B cell (primary cell): ENCODE measurements at places on chromosomes 2 and 18. TPM values are rescaled to one million over a fixed set of nuclear protein-coding genes. Genes with fewer than 3 reads are reported as not detected.

DNA sequence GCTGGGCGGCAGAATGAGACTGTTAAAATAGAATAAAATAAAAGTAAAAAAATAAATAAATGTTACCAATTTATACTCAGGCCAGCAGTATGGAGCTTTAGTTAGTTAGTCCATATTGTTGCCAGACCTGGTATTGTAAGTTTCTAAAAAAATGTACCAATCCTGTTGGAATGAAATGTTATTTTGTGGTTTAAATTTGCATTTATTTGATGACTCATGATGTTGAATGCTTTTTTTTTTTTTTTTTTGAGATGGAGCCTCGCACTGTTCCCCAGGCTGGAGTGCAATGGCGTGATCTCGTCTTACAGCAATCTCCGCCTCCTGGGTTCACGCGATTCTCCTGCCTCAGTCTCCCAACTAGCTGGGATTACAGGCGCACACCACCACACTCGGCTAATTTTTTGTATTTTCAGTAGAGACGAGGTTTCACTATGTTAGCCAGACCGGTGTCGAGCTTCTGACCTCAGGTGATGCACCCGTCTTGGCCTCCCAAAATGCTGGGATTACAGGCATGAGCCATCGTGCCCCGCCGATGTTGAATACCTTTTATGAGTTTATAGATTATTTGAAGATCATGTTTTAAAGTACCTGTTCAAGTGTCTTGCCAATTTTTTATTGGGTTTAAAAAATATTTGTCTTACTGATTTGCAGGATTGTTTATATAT, 5.7 kb upstream of the PTPRN start:
- no peak overlapping the region for H3K27ac ChIP-seq
- DNase-seq, result no peak
- H3K27me3 ChIP-seq, result peaks cover 4% of the 10 kb centered on the region
- no peak overlapping the region for H3K4me3 ChIP-seq

DNA sequence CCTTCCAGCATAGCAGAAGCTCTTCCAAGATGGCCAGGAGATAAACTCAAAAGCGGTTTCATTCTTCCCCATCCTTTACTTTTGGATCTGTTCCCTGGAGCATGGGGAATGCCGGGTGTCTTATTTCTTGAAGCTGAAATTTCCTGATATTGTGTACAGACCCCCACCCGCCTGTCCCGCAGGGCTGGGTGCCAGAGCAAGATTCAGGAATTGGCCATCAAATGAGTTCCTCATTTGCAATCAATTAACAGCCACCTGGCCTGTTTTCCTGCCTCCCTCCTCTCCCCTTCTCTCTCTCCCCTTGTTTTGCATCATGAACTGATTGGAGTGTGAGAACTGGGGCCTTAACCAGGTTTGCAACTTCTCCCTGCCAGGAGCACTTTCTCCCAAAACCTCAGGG, 202.1 kb downstream of the SH3RF3 start:
- no peak for DNase-seq
- no peaks in the 10 kb centered on the region for H3K27me3 ChIP-seq
- H3K4me1 ChIP-seq, result peaks cover 44% of the 10 kb centered on the region
- H3K4me3 ChIP-seq, result no peak overlapping the region
- H3K36me3 ChIP-seq, result no peaks in the 10 kb centered on the region

The DBI gene
- 40.3 and 45.2 TPM in 2 replicates for total RNA-seq

The HMSD gene
- total RNA-seq, result not detected in 2 replicates

- H3K27ac ChIP-seq, result no peak overlapping the region
- no peaks in the 10 kb centered on the region for H3K36me3 ChIP-seq
- no peaks in the 10 kb centered on the region for H3K27me3 ChIP-seq
- no peak overlapping the region for H3K4me3 ChIP-seq
- no peak for DNase-seq
Observed at GRCh38 chr2:191660575-191660974, 17.4 kb upstream of the NABP1 start.

DNA sequence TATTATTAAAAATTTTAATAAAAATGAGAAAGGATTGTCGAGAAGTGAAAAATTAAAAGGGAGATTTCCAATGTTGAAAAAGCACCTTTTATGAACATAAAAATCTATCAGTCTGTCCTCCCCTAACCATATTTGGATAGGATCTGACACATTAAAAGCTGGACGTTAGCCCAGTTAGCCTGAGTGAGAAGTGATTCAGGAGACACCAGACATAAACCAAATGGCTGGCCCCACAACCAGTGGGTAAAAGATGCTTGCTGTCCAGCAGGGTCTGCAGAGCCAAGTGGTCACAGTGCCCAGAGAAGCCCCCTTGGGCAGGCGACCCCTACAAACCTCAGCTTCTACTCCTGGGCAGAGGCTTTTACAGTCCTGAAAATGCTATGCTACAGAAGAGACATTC, 253.8 kb upstream of the LYPD1 start:
- no peaks in the 10 kb centered on the region for H3K27me3 ChIP-seq
- no peaks in the 10 kb centered on the region for H3K36me3 ChIP-seq
- no peak for DNase-seq

GRCh38 chr2:223740679-223741078, 96.7 kb downstream of the AP1S3 start:
- H3K27me3 ChIP-seq, result peaks cover 9% of the 10 kb centered on the region

The CCDC121 gene
- total RNA-seq, result 1.3 and 2.2 TPM in 2 replicates

GRCh38 chr2:12273111-12273510, 443.6 kb upstream of the TRIB2 start:
- DNase-seq, result no peak
- H3K27me3 ChIP-seq, result no peaks in the 10 kb centered on the region
- H3K4me3 ChIP-seq, result no peak overlapping the region
- H3K4me1 ChIP-seq, result peaks cover 20% of the 10 kb centered on the region

DNA sequence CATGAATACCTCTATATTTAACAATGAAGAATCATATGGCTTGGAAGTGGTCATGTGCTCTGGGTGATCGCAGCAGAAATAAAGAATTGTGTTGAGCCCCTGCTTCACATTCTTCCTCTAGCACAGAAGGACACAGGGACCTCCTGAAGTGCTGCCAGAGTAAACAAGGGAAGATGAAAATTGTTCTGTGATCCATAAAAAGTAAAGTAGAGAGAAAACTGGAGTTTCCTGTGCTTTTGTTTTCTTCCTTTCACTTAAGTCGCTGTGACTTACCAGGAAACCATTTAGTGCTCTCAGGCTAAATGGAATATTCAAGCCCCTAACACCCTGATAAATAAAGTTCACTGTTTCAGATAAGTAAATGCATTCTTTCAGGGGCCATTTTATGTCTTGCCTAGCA, 1173.6 kb upstream of the CHAC2 start:
- H3K27me3 ChIP-seq, result no peaks in the 10 kb centered on the region
- H3K36me3 ChIP-seq, result no peaks in the 10 kb centered on the region
- H3K4me3 ChIP-seq, result no peak overlapping the region
- H3K27ac ChIP-seq, result no peak overlapping the region

The NFE2L2 gene
- total RNA-seq, result 85.3 and 93.6 TPM in 2 replicates

DNA sequence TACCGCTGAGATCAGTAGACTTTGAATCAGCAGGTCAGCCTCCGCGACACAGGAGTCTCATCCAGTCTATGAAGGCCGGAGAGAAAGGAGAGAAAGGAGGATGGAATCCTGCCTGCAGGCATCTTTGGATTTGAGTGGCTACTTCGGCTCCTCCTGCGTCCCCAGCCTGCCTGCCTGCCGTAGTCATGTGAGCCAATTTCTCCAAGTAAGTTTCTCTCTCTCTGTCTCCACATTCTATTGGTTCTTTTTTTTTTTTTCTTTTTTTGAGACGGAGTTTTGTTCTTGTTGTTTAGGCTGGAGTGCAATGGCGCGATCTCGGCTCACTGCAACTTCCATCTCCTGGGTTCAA, 16.7 kb downstream of the PDCD1 start:
- H3K36me3 ChIP-seq, result no peaks in the 10 kb centered on the region
- no peak overlapping the region for H3K27ac ChIP-seq
- no peaks in the 10 kb centered on the region for H3K27me3 ChIP-seq
- DNase-seq, result no peak
- H3K4me3 ChIP-seq, result no peak overlapping the region
- peaks cover 26% of the 10 kb centered on the region for H3K4me1 ChIP-seq

- H3K36me3 ChIP-seq, result no peaks in the 10 kb centered on the region
- no peak overlapping the region for H3K27ac ChIP-seq
- no peak overlapping the region for H3K4me3 ChIP-seq
- H3K27me3 ChIP-seq, result no peaks in the 10 kb centered on the region
Observed at GRCh38 chr2:127649684-127650040, 3.7 kb downstream of the GPR17 start.

- no peaks in the 10 kb centered on the region for H3K27me3 ChIP-seq
- no peaks in the 10 kb centered on the region for H3K4me1 ChIP-seq
- no peaks in the 10 kb centered on the region for H3K36me3 ChIP-seq
Observed at GRCh38 chr18:7958081-7958896, 391.2 kb downstream of the PTPRM start.

DNA sequence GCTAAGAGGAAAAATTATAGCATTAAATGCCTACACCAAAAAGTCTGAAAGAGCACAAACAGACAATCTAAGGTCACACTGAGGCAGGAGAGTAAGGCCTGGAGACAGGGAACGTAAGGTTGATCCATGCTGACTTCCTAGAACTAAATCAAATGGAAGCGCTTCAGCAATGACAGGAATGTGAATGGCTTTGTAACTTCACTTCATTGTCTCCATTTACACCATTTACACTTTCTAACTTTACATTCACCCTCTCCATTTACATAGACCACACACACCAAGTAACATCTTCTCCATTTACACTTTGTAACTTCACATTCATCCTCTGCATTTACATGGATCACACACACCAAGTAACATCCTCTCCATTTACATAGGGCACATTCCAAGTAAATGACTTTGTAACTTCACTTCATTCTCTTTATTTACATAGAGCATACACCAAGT, 103.1 kb upstream of the SPATS2L start:
- H3K36me3 ChIP-seq, result no peaks in the 10 kb centered on the region
- H3K4me3 ChIP-seq, result no peak overlapping the region
- no peaks in the 10 kb centered on the region for H3K4me1 ChIP-seq
- no peak for DNase-seq
- H3K27me3 ChIP-seq, result no peaks in the 10 kb centered on the region
- H3K27ac ChIP-seq, result no peak overlapping the region

The CACNB4 gene
- 1.1 and 1.4 TPM in 2 replicates for total RNA-seq

The RASGRP3 gene
- 67.5 and 70.7 TPM in 2 replicates for total RNA-seq

DNA sequence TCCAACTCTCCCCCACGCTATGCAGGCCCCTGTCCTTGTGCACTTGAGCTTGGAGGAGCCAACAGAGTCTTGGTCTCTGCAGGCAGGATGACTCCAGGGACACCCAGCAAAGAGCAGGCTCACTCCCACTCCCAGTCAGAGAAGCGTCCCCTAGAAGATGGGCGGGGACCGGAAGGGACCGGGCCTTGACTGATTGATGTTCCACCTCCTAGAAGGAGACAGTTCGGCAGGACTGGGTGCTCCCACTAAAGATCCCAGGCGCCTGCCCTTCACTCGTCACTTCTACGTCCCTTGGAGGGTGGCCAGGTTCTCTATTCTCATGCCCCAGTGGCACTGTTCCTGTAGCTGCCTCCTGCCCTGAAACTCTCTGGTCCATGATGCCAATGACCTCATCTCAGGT, 3.2 kb upstream of the SP100 start:
- no peak overlapping the region for H3K4me3 ChIP-seq
- H3K36me3 ChIP-seq, result peaks cover 5% of the 10 kb centered on the region
- peak overlapping the region; percentile 92 for H3K27ac ChIP-seq
- H3K27me3 ChIP-seq, result no peaks in the 10 kb centered on the region

GRCh38 chr2:127403460-127403859, 14.8 kb upstream of the PROC start:
- peaks cover 27% of the 10 kb centered on the region for H3K4me1 ChIP-seq
- H3K36me3 ChIP-seq, result no peaks in the 10 kb centered on the region
- no peak overlapping the region for H3K4me3 ChIP-seq

The KCNG2 gene
- total RNA-seq, result not detected in 2 replicates

- no peak overlapping the region for H3K27ac ChIP-seq
- H3K27me3 ChIP-seq, result no peaks in the 10 kb centered on the region
- DNase-seq, result no peak
Observed at GRCh38 chr2:38407111-38407682, 30.1 kb upstream of the ATL2 start.

DNA sequence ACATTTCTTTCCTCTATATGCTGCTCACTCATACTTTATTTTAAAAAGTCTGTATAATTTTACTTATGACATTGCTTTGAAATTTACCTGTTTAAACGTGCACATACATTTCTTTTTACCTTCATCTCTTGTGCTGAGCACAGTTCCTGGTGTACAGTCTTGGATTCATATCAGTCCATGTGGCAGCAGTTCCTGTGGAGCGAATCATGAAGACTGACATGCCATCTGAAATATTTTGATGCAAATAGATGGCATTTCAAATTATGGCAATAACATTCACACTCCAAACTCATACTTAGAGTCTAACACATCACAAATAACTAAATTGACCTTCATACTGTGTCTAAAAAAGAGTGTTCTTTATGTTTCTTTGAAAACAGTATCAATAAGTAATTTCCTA, 90.3 kb upstream of the CDH2 start:
- H3K27me3 ChIP-seq, result no peaks in the 10 kb centered on the region
- H3K4me1 ChIP-seq, result no peaks in the 10 kb centered on the region
- no peak overlapping the region for H3K4me3 ChIP-seq
- no peaks in the 10 kb centered on the region for H3K36me3 ChIP-seq

The FARSB gene
- 9.9 and 10.2 TPM in 2 replicates for total RNA-seq

The ZNF385B gene
- not detected in 2 replicates for total RNA-seq

DNA sequence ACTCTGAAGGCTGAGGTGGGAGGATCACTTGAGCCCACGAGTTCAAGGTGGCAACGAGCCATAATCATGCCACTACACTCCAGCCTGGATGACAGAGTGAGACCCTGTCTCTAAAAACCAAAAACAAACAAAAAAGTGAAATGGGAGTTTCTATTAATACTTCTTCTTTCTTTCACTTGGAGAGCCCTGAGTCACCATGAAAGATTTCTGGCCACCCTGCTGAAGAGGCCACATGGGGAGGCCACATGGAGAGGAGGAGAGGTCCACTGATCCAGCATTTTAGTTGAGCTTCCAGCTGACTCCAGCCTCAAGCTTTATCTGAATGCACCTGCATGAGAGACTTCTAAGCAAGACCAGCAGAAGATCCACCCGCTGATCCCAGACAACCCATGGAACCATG, 74.2 kb upstream of the LAPTM4A start:
- no peak overlapping the region for H3K4me3 ChIP-seq
- H3K27ac ChIP-seq, result no peak overlapping the region
- DNase-seq, result no peak
- no peaks in the 10 kb centered on the region for H3K27me3 ChIP-seq
- no peaks in the 10 kb centered on the region for H3K36me3 ChIP-seq

DNA sequence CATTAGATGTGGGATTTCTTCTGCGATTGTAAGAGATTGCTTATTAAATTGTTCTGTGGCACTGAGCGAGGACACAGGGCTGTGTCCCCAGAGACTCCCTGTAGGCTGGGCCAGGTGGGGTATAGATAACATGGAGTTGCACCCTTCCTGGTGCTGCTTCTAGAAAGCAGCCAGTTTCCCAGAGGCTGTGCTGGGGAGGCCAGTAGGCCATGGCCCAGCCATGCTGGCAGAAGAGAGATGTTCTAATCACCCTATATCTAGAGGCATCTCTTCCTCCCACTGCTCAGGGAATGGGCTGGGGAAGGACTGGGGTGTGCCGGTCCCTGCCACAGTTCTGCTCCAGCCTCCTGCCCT, 66.9 kb downstream of the HS1BP3 start:
- H3K36me3 ChIP-seq, result no peaks in the 10 kb centered on the region
- no peak for DNase-seq
- no peaks in the 10 kb centered on the region for H3K27me3 ChIP-seq

The CHRND gene
- not detected in 2 replicates for total RNA-seq
